ENCODE measurements at places on chromosomes 6 and 20. TPM values are rescaled to one million over a fixed set of nuclear protein-coding genes. Genes with fewer than 3 reads are reported as not detected.

The MYLK2 gene
- 1.4 TPM for total RNA-seq

The HLA-DRA gene
- total RNA-seq, result not detected

The PPIL1 gene
- total RNA-seq, result 38.4 TPM

The SAMD3 gene
- total RNA-seq, result not detected

The ULBP2 gene
- total RNA-seq, result 21.4 TPM
